ENCODE measurements at places on chromosomes 4 and X. TPM values are rescaled to one million over a fixed set of nuclear protein-coding genes. Genes with fewer than 3 reads are reported as not detected.

The FAM184B gene
- polyA plus RNA-seq, result 0.04 TPM

The GATA1 gene
- 0.12 TPM for polyA plus RNA-seq

The CHRNA9 gene
- polyA plus RNA-seq, result not detected

The RBM47 gene
- polyA plus RNA-seq, result 12.3 TPM

DNA sequence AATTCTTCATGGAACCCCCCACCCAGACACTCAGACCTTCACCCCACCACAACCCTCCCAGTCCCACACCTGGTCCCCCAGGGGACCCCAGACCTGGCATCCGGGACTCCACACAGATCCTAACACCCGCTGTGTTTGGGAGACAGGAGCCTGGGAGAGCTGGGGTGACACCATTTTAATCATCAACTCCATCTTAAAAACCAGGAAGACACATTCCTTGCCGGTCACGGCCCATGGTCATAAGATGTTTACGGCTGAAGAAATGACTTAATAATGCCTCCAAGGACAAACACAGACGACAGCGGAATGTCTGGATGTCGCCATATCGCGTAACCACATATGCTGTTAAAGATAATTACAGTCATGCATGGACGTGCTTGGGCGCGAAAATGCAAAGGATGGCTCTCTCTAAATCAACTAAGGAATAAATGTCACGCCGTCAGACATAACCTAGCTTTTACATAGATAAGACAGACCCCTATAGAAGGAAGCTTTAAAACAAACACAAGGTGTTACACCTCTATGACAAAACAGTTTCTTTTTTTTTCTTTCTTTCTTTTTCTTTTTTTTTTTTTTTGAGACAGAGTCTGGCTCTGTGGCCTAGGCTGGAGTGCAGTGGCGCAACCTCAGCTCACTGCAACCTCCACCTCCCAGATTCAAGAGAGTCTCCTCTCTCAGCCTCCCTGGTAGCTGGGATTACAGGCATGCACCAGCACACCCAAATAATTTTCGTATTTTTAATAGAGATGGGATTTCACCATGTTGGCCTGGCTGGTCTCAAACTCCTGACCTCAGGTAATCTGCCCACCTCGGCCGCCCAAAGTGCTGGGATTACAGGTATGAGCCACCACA, 2.1 kb upstream of the DHRSX start:
- no peak for DNase-seq

- peak; percentile 62 for DNase-seq
These were observed 8.3 kb upstream of the ASB5 start for GRCh38 chr4:176277162-176277904.

DNA sequence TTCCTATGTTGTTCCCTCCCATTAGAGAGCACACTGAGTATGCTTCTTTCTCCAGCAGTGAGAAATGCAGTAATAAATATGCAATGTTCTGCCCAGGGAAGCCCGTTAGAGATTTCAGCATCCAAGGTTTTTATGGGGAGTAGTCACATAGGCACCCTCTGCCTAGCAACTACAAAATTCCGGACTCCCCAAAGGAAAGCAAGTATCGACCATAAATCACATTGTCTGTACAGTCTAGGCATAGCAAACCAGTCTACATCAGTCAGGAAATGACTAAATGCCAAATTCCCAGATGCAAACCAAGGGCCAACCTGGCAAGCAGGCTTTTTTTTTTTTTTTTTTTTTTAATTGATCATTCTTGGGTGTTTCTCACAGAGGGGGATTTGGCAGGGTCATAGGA, 34.8 kb downstream of the GPR101 start:
- no peak for DNase-seq

GRCh38 chr4:152572417-152573086, 36.7 kb upstream of the FBXW7 start:
- no peak for DNase-seq

GRCh38 chr4:87270825-87271224, 50.4 kb upstream of the KLHL8 start:
- no peak for DNase-seq

DNA sequence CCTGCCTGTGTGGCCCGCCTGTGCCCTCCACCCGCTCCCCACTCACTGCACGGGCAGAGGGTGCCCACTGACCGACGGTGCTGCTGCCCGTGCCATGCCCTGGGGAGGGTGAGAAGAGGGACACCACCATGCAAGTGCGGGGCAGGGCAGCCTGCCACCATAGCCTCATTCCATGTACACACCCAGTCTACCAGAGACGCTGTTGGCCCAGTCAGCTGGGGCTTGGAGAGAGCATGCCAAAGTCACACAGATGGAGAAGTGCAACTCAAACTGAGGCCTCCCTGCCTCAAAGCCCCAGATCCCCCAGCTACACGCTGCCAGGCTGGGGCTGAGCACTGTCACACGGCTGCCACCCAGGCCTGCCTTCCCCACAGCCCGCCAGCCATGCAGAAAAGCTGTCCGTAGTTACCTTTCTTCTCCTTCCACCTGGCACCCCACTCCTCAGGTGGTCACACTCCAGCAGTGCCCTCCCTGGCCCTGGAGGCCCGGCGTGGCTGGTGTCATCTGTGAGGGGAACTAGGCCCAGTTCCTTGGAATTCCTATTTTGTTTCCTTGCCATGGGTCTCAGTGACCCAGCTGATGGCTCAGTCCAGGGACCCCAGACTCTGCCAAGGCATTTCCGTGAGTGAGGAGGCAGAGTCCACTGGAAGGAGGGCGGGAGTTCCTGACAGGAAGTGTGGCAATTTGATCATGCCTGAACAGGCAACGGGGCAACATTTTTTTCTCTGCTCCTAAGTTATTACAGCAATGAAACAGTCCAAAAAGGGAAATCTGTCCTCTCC, at the start of gene SLC2A9:
TSS of gene SLC2A9 (minus strand) at position 627 of the 782 bp plus-strand sequence. CDS start at position 559, 68 bp downstream.
- DNase-seq, result no peak

DNA sequence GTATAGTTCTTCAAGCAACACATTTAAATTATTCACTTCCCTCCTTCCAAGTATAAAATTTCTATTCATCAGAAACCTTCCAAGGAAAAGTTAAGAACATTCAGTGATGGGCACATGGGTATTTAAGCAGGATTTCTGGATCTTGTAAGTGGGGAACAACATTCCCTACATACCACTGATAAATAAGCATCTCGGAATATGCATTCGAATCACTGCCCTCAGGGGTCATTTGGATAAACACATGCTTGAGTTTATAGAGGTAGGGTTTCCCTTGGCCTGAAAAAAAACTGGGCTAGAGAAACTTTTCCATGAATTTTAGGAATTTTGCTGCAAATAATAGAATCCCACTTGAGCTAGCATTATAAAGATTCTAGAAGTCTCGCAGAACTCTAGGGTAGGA, 143.9 kb downstream of the SOX3 start:
- DNase-seq, result no peak

GRCh38 chrX:153665726-153666306, 7.8 kb downstream of the PNCK start:
- no peak for DNase-seq

DNA sequence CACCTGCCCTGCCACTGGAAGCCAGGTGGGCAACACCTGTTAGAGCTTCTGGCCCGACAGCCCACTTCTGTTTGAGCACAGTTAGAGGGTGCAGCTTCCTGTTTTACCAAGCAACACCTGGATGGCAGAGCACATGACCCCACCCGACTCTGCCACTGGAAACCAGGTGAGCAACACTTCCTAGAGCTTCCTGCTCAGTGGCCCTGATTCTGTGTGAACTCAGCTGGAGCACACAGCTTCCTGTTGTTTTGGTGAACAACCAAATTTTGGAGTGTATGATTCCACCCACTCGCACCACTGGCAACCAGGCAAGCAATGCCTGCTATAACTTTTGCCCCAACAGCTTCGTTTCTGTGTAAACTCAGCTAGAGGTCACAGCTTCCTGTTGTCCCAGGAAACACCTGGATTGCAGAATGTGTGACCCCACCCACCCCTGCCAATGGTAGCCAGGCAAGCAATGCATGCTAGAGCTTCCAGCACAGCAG, 163.8 kb upstream of the KLF8 start:
- no peak for DNase-seq

- no peak for DNase-seq
These were observed 307.9 kb downstream of the C4orf33 start for GRCh38 chr4:129403848-129404247.
